ENCODE measurements at places on chromosomes 5 and 9. TPM values are rescaled to one million over a fixed set of nuclear protein-coding genes. Genes with fewer than 3 reads are reported as not detected.
A peak's percentile ranks its signal among the peaks of the same experiment; 100 is the strongest.

C5orf52 gene
- total RNA-seq = not detected

TAS2R1 gene
- not detected for total RNA-seq

ALDH7A1 gene
- total RNA-seq = 3.6 TPM

PSIP1 gene
- 148 TPM for total RNA-seq

BTNL8 gene
- total RNA-seq = not detected

POU5F2 gene
- 0.97 TPM for total RNA-seq

CDH12 gene
- not detected for total RNA-seq

FOXD4L3 gene
- not detected for total RNA-seq

PCDHB6 gene
- not detected for total RNA-seq

PLAC8L1 gene
- total RNA-seq = 0.47 TPM

GRCh38 chr5:109907189-109907588 is 217.5 kb downstream of the MAN2A1 start:
- DNase-seq = no peak

- DNase-seq = no peak
Observed at GRCh38 chr5:145445027-145445426, 390.1 kb downstream of the PRELID2 start.

GRCh38 chr5:40223884-40224402 is 455.8 kb upstream of the PTGER4 start:
- peak; percentile 14 for DNase-seq

DNA sequence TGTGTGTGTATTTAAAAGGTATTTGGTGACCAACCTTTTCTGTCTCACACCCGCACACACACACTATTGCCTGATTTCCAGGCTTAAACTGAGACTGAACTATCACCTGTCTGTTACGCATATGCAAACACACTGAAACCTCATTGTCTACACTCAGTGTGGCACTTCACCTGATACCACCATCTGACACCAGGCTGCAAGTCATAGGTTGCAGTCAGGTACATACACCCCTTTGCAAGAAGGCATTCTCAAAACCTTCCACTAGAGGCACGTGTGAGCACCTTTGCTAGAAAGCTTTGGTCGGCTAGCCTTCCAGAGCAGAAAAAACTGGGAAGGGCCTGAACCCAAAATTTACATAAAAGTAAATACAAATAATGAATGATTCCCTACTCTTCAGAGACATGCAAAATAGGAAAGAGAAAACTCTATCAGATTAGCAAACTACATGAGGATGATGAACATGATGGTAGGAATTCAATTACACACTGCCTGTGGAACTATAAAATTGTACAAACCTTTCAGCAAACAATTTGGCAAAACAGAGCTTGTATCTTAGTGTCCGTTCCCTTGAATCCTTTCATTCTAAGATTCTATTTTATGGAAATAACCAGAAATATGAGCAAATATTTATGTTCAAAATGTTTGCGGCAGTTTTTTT is 5.9 kb upstream of the FOXD1 start:
- peak; percentile 41 for DNase-seq

GRCh38 chr5:142325725-142326479 is 1.1 kb upstream of the SPRY4 start:
- DNase-seq = no peak

- DNase-seq = no peak
Observed at GRCh38 chr5:126104951-126105350, 318.3 kb upstream of the GRAMD2B start.

- no peak for DNase-seq
Observed at GRCh38 chr5:88838500-88838899, 44.5 kb downstream of the MEF2C start.

DNA sequence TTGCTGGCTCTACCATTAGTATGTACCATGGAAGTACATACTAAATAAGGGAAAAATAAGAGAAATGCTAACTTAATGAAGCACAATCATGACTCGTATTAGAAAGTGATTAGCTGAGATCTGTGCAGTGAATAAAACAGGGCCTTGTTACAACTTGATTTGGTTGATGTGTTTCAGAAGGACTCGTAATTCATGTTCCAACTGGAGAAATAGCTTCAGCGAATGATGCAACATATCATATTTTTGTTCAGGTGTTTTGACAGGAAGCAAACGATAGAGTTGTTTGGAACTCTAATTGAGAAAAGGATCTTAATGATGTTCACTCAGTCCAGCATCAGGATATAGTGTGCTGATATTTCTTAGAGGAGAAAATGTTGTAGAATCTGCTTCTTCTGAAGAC is 474.6 kb upstream of the WWC1 start:
- no peak for DNase-seq

- no peak for DNase-seq
Observed at GRCh38 chr5:95839658-95840057, 17.1 kb upstream of the GLRX start.

DNA sequence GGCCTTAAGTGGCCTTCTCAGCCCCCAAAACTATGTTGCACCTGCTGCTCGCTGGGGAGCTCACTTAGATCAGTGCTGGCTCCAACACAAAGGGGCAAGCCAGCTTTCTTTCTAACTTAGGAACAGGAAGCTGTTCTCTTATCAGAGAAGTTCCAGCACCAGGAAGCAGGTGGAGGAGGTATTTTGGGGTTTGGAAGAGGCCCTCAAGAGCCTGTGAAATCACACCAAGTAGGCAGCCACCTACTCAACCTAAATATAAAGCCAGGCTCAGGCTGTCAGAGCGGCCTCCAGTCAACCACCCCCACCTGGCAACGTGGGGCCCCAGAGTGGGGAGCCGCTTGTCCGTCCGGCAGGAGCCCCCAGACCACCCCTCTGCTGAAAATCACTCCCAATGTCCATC is 152.8 kb downstream of the OLFM1 start:
- no peak for DNase-seq

DNA sequence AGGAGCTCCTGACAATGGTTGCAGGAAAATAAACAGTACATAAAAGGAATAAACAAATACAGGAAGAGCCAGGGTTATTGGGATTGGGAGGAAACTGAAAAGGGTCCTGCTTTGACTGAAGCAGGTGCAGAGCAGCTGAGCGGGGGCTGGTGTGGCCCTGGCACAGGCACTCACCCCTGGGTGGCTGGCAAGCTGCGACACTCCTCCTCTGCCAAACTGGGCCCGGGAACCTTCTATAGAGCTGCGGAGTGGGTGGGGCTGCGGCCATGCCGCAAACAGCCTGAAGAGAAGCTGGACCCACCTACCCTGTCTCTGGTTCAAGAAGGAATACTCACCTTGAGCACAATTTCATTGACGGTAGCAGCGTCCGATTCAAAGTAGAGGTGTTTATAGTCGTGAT is 182.5 kb downstream of the GAPVD1 start:
- no peak for DNase-seq

DNA sequence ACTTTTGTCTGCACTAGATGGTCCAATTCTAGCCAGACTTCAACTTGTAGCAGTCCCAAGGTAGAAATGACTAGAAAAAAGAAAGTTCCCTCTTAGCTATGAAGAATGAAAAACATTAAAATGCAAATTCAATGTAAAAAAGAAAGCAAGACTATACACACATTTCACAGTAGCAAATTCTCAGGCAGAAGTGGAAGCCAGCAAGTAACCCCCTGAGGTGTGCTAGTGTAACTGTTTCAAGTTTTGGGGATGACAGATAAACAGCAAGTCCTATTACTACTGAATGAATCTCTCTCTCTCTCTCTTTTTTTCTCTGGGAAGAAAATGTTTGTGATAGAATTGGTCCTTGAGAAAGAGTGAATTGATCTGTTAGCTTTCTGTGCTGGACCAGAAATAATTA is 185.6 kb downstream of the EFNA5 start:
- DNase-seq = no peak

DNA sequence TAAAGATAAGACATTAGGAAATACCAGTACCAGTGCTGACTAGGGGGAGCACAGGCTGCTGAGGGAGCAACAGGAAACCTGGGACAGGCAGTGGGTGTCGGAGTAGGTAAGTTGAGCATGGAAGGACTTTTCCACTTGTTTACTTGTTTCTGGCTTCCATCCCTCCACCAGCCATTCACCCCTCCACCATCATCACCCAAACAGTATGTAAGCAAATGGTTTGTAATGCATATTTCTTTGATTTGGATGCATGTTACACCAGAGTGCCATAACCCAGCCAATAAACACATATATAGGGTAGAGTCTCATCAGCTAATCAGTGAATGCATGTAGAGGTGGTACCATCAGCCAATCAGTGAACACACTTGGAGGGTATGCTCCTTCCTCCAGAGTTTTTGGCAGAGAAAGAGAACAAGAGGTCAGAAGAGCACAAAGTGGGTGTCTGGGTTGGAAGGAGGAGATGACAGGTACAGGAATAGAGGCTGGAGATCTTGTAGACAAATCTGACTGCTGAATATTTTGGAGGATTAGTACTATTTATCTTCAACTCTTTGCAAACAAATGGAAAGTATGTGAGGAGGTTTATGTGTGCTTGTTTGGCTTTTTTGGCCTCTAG is 37.7 kb upstream of the PDE8B start:
- DNase-seq = no peak

Measured in activated CD4-positive, alpha-beta T cell treated with anti-CD3 and anti-CD28 coated beads, Interleukin-2, amount 10 ng/mL, durations not matched to agents 7 days and 5 days (primary cell).